A172 (cell line): ENCODE measurements at places on chromosomes 6 and 20.

DNA sequence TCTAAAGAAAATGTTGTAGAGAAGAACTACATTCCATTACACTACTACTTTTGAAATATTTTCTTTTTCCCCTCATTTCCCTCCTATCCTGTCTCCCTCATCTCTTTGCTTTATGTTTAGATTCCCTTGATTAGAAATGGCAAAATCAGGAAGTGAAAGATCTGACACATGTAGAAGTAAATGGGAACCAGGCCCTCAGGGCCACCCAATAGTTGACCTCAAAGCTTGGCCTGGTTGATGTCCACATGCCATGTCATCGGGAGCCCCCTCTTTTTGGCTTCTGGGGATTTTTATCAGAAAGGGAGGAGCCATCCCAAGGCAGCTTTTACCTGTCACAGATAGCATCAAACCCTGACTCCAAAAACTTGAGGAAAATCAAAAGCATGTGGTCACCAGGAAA lies 168.3 kb upstream of the ECI2 start:
- DNase-seq: no peak

DNA sequence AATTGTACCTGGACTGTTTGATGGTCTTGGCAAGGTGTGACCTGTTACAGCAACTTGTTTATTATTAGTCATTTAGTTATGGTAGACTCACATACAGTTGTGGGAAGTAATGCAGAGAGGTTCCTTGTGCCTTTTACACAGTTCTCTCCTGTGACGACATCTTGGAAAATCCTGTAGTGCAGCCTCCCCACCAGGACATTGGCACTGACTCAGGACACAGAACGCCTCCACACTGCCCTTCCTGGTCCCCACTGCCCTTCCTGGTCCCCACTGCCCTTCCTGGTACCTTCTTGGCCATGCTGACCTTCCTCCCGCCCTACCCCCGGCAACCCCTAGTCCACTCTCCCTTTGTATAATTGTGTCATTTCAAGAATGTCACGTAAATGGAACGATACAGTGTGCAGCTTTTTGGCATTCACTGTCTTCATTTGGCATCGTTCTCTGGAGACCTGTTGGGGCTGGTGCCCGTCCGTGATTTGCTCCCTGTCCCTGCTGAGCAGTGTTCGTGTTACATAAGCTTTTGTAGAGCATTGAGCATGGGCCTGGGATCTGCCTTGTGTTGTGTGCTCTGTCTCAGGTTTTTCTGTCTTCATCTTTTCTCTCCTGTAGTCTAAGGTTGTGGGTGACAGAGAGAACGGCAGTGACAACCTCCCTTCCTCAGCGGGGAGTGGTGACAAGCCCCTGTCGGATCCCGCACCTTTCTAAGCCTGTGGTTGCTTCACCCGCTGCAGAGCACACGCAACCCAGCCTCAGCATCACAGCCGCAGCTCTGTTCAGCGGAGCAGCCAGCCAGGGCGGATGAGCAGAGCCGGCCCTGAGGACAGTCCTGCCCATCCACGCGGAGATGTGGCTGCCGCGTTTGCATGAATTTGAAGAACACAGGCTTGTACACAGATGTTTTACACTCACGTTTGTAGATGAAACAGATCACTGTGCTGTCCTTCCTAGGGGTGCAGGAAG lies 5.4 kb upstream of the DNAJC5 start:
- DNase-seq: no peak

GRCh38 chr6:166544296-166544605 lies 42.2 kb downstream of the RAMACL start:
- no peak for DNase-seq

DNA sequence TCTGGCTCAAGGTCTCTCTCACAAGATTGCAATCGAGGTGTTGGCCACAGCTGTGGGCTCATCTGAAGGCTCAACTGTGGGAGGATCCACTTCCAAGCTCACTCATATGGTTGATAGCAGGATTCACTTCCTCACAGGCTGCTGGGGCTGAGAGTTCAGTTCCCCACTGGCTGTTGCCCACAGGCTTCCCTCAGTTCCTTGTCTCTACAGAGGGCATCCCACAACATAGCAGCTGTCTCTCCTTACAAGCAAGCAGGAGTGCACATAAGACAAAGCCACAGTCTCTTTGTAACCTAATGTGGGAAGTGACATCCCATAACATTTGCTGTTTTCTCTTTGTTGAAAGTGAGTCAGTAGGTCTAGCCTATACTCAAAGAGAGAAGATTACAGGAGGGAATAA lies 14.0 kb downstream of the SPATS1 start:
- no peak for DNase-seq

DNA sequence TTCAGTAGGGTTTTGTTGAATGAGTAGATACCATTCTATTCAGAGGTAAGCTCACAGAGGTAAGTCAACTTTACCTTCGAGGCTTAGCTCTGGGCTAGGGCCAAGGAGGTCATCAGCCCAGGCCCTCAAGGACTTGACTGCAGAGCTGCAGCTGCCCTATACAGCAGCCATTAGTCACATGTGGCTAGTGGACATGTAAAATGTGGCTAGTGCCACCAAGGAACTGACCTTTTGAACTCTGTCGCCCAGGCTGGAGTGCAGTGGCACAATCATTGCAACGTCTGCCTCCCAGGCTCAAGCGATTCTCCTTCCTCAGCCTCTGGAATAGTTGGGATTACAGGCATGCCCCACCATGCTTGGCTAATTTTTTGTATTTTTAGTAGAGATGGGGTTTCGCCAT lies 47.9 kb upstream of the EPB41L1 start:
- DNase-seq: no peak

DNA sequence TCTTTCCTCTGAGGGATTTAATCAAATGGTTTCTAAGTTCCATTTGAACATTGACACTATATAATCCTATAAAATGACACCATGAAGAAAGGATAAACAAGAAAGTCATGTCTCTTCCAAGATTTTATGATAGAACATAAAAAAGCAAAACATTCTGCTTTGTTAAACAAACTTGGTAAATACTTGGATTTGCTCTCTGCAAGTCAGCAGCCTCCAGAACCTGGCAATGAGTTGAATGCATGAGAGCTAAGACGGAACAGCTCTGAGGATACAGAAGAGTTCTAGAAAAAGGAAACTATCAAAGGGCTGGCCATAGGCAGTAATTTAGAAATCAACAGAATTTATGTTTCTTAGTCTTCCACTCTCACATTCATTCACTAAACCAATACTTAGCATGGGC lies 656.0 kb upstream of the ID4 start:
- DNase-seq: no peak

- no peak for DNase-seq
Observed at GRCh38 chr20:40638414-40638813, 50.6 kb downstream of the MAFB start.

DNA sequence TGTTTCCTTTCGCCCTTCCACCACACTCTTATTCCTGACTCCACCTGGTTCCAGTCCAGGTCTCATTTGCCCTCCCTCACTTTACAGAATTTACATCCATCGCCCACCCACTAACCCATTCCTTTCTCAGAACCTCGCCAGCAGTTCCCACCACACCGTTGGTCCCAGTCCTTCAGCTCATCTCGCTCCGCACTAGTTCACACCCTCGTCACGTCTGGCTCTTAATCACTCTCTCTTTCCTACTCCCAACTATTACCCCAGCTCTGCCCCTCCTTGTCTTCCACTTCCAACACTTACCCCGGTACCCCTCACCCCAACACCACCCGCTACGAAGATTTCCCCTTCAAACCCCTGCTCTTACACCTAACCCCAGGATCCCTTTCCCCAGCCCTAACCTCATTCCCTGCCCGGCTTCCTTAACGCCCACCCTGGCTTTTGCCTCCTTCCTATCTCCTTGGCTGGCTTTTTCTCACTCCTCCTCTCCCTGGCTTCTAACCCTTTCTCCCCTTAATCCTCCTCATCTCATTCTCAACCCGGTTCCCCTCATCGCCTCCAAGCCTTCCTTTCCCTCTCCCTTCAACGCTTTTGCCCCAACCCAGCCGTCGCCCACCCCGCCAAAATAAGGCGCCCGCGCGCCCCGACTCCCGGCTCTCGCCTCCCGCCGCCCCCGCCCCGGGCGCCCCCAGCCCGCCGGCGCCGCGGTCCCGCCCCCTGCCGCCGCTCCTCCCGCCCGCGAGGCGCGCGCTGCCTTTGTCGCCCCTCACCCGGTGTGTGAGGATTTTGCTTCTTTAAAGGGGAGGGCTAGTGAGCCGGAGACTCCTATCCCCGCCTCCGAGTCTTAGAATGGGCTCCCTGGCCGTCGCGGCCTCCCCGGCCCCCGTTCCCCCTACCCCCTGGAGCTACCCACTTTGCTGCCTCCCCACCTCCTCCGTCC lies 542 bp downstream of the USP49 start:
- peak; percentile 13 for DNase-seq

- DNase-seq: no peak
Observed at GRCh38 chr6:70717038-70717801, 49.5 kb downstream of the SMAP1 start.

DNA sequence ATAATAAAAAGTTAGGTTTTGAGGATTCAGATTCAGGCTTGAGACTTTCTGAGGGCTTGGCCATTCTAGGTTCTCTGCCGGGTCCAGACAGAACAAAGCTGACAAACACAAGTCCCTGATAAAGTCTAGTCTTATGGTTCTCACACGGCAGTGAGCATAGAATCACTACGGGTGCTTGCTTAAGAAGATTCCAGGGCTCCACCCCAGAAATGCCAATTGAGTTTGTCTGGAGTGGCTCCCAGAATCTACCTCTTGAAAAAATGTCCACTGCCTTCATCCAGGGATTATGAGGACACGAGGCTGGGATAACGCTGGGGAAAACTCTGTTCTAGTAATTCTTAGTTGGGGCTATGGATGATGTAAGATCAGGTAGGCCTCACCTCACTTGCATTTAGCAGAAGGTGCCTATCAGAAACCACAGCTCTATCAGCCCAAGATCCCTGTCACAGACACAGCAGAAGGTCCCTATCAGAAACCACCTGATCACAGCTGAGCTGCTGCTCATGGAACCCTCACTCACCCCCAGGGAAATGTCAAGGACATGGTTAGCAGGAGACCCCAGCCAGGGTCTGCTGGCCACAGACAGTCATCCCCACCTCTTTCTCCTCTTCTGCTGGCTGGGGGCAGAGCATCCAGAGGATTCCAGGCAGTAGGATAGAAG lies 52.3 kb downstream of the RAB44 start:
- no peak for DNase-seq

DNA sequence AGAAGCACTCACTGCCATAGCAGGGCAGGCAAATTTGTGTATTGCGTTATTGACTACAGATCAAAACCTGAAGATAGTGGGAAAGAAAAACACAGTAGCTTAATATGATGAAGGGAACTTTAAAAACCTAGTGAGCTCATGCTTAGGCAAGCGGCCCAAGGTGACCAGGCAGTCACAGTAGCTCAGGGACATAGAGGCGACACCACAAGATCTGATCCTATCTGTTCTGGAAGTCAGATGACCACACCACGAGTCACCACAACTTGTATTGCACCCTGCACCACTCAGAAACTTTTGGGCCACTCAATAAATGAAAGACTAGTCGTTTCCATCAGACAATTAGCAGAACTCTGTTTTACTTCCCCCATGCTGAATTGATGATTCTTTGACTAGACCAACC lies 4.9 kb downstream of the CLIC5 start:
- DNase-seq: no peak

GRCh38 chr20:33772439-33772838 lies 38.7 kb upstream of the CHMP4B start:
- no peak for DNase-seq

GRCh38 chr6:1426416-1426815 lies 37.0 kb downstream of the FOXF2 start:
- DNase-seq: no peak

- no peak for DNase-seq
Observed at GRCh38 chr6:5025911-5026819, 22.3 kb upstream of the RPP40 start.

GRCh38 chr6:155026022-155026705 lies 31.0 kb downstream of the TIAM2 start:
- DNase-seq: peak; percentile 95

- no peak for DNase-seq
Observed at GRCh38 chr6:170244721-170245474, 46.0 kb downstream of the DLL1 start.
